ENCODE measurements at places on chromosomes 12 and 14. TPM values are rescaled to one million over a fixed set of nuclear protein-coding genes. Genes with fewer than 3 reads are reported as not detected.

Gene HCAR2
- 0.23 TPM for total RNA-seq

Gene CACNA2D4
- total RNA-seq = 0.92 TPM

Gene RPS6KL1
- 39.9 TPM for total RNA-seq

Gene ATXN7L3B
- total RNA-seq = 114 TPM

Gene BMP4
- 3.0 TPM for total RNA-seq

Gene SLC10A1
- not detected for total RNA-seq

Gene USP44
- total RNA-seq = 4.4 TPM

Gene CRACR2A
- 0.92 TPM for total RNA-seq

Gene OR6C74
- total RNA-seq = not detected

Gene EEA1
- total RNA-seq = 28.1 TPM
